Psoas muscle (tissue), 8 donors: ENCODE measurements at places on chromosomes 7 and 10. TPM values are rescaled to one million over a fixed set of nuclear protein-coding genes. Genes with fewer than 3 reads are reported as not detected.

DNA sequence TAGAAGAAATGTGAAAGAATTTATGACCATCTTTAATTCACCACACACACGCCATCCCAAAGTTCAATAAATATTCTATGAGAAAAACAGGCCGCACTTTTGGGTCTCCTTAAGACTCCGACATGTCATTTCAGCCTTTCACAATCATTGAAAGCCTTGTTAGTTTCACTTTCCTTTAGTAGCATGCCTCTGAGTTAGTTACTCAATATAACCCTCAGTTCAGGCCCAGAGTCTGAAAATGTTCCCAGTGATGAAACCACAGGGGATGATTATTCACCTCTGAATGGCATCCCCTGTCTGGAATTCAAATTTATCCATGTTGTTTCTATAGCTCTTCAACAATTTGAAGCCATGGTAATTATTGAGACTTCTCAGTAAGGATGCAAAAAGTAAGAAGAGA lies 278.1 kb upstream of the NRP1 start:
- no peak for DNase-seq
- H3K27me3 ChIP-seq, result no peaks in the 10 kb centered on the region
- H3K36me3 ChIP-seq, result no peaks in the 10 kb centered on the region
- H3K27ac ChIP-seq, result peak overlapping the region; percentile 30
- H3K4me3 ChIP-seq, result peak overlapping the region; percentile 9

DNA sequence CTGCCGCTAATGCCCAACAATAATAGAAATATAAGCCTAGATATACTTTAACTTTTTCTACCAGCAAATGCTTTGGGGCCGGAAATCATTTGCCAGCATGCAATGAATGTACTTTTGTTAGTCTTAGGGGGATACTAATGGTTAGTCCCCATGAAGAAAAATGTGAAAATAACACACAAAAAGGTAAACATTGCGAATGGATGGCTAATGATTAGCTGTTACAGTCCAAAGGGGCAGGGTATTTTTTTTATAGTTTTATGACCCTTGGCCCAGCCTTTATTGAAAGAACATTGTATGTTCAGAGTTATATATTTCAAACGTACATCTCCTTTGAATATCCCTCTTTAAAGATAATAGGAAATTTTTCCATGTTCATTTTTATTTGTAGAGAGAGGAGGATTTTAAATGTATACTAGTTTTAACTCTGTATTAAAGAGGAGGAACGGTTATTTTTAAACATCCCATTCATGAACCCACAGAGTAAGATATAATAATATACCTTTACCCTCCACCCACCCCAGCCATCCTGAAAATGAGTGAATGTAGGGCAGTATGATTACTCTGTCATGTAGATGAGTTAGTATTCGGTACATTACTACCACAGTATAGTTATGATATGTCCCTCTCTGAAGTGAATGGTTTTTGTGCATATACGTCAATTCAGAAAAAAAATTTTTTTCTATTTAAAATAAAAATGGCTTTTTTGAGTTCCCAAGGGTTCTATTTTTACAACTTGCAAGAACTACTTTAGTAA lies 63.6 kb downstream of the ARID5B start:
- DNase-seq, result no peak
- H3K4me1 ChIP-seq, result peaks cover 32% of the 10 kb centered on the region
- no peaks in the 10 kb centered on the region for H3K36me3 ChIP-seq

PRPS1L1 gene
- total RNA-seq, result not detected

ZPBP gene
- total RNA-seq, result not detected

DNA sequence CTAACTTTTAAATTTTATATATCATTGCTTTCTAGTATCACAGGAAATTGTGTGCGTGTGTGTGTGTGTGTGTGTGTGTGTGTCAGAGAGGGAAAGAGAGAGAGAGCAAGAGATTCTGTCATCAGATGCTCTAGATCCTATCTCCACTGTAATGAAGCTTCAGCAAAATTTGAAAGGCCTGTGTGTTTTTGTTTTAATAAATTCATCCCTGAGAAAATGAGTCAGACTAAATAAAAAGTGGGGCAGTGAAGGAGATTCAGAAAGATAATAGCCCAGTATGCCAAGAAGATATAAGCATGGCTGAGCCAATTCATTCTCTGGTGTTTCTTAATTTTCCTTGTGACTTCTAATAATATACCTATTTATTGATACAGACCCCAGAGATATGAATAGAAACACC lies 184.2 kb upstream of the TMEM196 start:
- no peaks in the 10 kb centered on the region for H3K36me3 ChIP-seq
- no peak overlapping the region for H3K27ac ChIP-seq
- H3K4me1 ChIP-seq, result no peaks in the 10 kb centered on the region
- no peaks in the 10 kb centered on the region for H3K27me3 ChIP-seq

LRRN3 gene
- total RNA-seq, result 0.46 TPM

GRCh38 chr10:99520847-99521764 lies 11.6 kb upstream of the NKX2-3 start:
- no peak for DNase-seq
- no peak overlapping the region for H3K27ac ChIP-seq
- peaks cover 10% of the 10 kb centered on the region for H3K4me1 ChIP-seq
- H3K36me3 ChIP-seq, result no peaks in the 10 kb centered on the region

GRCh38 chr7:35993676-35994606 lies 159.1 kb upstream of the EEPD1 start:
- H3K27me3 ChIP-seq, result no peaks in the 10 kb centered on the region
- DNase-seq, result no peak
- H3K36me3 ChIP-seq, result no peaks in the 10 kb centered on the region

DNA sequence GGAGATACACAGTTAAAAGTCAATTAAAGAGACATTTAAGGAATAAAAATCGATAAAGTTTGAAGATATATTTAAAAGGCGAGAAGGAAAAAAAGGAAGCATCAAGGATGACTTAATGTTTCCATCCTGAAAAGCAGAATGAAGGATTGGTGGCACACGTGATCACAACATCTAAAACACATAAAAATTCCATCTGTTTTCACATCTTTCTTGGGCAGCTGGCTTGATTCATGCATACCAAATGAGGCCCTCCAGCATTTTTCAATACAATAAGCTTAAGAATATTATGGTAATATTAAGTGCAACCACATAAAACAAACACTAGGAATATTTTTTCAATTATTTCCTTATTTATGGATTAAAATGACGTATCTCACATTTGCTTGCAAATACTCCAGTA lies 112.6 kb downstream of the TPK1 start:
- no peaks in the 10 kb centered on the region for H3K36me3 ChIP-seq
- DNase-seq, result no peak
- H3K4me1 ChIP-seq, result no peaks in the 10 kb centered on the region
- H3K4me3 ChIP-seq, result no peak overlapping the region
- no peak overlapping the region for H3K27ac ChIP-seq
- no peaks in the 10 kb centered on the region for H3K27me3 ChIP-seq

GRCh38 chr7:138170959-138171703 lies 94.9 kb downstream of the AKR1D1 start:
- H3K36me3 ChIP-seq, result no peaks in the 10 kb centered on the region
- no peak overlapping the region for H3K4me3 ChIP-seq
- no peaks in the 10 kb centered on the region for H3K4me1 ChIP-seq
- H3K27me3 ChIP-seq, result no peaks in the 10 kb centered on the region
- no peak for DNase-seq

CALML5 gene
- not detected for total RNA-seq

- peaks cover 17% of the 10 kb centered on the region for H3K4me1 ChIP-seq
- H3K27me3 ChIP-seq, result no peaks in the 10 kb centered on the region
- peak overlapping the region; percentile 92 for H3K27ac ChIP-seq
- peak overlapping the region; percentile 79 for H3K4me3 ChIP-seq
- H3K36me3 ChIP-seq, result no peaks in the 10 kb centered on the region
- DNase-seq, result no peak
These were observed 2.8 kb downstream of the HOXA10 start for GRCh38 chr7:27171325-27171636.

MOGAT3 gene
- total RNA-seq, result not detected

SNX13 gene
- 46.8 TPM for total RNA-seq

DNA sequence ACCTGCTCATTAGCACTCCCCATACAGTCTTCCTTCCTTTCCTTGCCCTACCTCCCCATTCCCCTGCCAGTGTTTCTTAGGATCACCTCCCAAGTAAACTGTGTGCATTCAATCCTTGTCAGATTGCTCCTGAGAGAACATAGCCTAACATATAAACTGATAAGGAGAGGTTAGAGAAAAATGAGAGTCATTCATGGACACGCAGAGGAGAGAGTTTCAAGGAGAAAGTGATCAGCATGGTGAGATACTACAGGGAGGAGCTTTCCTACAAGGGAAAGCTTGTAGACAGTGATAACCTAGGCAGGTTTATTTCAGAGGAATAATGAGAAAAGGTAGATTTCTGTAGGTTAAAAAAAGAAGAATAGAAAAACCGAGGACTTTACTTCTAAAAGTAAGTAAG lies 2.8 kb upstream of the ZC3HAV1L start:
- H3K27ac ChIP-seq, result no peak overlapping the region
- peaks cover 6% of the 10 kb centered on the region for H3K27me3 ChIP-seq
- H3K4me3 ChIP-seq, result no peak overlapping the region
- no peaks in the 10 kb centered on the region for H3K4me1 ChIP-seq
- H3K36me3 ChIP-seq, result no peaks in the 10 kb centered on the region

- no peaks in the 10 kb centered on the region for H3K4me1 ChIP-seq
- H3K27me3 ChIP-seq, result no peaks in the 10 kb centered on the region
- H3K4me3 ChIP-seq, result peak overlapping the region; percentile 25
These were observed 19.8 kb upstream of the COL1A2 start for GRCh38 chr7:94374721-94375566.

ATG9B gene
- not detected for total RNA-seq

DNA sequence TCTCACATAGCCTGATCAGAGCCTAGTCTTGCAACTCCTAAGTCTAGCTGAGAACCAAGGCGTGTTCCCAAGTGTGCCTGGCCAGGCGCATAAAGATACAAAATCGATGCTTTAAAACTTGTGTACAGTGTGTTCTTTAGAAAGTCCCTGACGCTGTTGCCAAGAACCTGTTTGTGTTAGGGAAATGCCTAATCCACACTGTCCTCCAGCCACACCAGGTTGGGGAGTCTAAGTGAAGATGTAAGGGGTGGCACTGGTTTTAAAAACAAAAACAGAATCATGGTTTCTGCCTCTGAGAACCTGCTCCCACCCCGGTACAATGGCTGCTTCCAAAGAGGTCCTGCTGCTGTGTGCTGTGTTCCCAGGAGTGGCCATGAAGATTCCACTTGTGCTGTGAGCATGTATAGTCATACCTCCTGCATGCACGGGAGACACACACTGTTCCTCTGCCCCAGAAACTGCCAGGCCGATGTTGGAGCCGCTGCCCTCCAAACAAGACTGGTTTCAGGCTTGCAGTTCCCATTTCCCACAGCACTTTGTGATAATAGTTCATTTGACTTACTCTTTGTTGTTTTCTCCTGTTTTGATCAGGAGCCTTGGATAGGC lies 88.5 kb downstream of the CCNY start:
- peaks cover 54% of the 10 kb centered on the region for H3K4me1 ChIP-seq
- no peak overlapping the region for H3K27ac ChIP-seq
- H3K36me3 ChIP-seq, result no peaks in the 10 kb centered on the region
- no peak overlapping the region for H3K4me3 ChIP-seq

DNA sequence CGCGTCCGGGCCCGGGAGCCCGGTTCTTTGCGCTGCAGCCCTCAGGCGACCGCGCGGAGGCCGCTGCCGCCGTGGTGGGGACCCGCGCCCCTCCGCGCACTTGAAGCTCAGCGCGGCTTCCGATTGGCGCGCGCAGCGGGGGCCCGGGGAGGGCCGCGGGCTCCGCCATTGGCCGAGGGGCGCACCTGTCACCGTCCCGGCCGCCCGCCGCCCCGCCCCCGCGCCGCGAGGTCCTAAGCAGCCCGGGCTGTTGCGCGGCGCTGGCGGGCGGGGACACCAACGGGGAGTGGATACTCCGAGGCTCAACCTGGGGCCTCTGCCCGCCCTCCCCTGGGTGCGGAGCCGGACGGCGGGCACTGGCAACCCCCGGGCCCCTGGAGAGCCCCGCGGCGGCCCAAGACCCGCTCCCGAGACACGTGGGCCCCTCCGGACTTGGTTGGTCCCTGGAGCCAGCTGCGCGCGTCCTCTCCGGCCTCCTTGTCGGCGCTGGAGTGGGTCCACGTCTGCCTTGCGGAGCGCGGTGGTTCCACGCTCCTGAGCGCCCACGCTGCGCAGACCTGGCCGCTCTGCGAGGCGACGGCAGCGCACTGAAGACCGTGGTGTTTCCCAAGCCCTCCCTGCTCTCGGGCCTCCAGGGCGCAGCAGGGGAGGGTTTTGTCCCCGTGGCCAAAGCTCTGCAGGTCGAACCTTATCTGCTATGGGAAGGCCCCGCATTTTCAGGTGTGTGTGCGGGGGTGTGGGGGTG lies at the start of gene MNX1:
Gene MNX1 (minus strand): TSS at position 76 of the 745 bp plus-strand sequence. CDS start 313 bp downstream, outside the sequence.
- H3K36me3 ChIP-seq, result no peaks in the 10 kb centered on the region
- peaks cover 55% of the 10 kb centered on the region for H3K27me3 ChIP-seq
- DNase-seq, result peak; percentile 58
- H3K27ac ChIP-seq, result no peak within 1 kb of the TSS
- peaks cover 11% of the 10 kb centered on the region for H3K4me1 ChIP-seq

DNA sequence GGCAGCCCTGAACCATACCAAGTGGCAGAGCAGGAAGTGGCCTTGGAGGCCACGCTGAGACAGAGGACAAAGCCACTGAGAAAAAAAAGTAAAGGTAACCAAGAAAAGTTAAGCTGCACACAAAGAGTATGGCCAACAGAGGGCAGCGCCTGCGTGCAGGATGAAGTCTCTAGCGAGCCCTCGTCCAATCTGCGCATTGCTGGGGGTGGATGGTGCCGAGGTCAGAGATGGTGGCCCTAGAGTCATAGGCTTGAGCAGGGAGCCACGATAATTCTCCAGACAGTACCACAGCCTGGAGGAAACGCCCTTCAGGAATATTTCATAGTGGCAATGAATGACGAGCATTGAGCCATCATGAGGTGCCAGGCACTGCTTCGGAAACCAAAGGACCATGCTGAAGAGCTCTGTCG lies 9.7 kb downstream of the ATP6V0E2 start:
- DNase-seq, result peak; percentile 58
- H3K36me3 ChIP-seq, result no peaks in the 10 kb centered on the region
- no peaks in the 10 kb centered on the region for H3K27me3 ChIP-seq
- H3K27ac ChIP-seq, result no peak overlapping the region

GRCh38 chr7:149196151-149196704 lies 882 bp downstream of the ZNF282 start:
- H3K27me3 ChIP-seq, result no peaks in the 10 kb centered on the region
- no peak for DNase-seq
- H3K4me3 ChIP-seq, result peak overlapping the region; percentile 95
- peaks cover 32% of the 10 kb centered on the region for H3K36me3 ChIP-seq

CPN1 gene
- total RNA-seq, result not detected

PLA2G12B gene
- total RNA-seq, result not detected
